Stimulated activated CD4-positive, alpha-beta T cell treated with anti-CD3 and anti-CD28 coated beads, TNF-alpha, amount 100 ng/mL, for 1 hour (primary cell): ENCODE measurements at places on chromosomes 1 and 21.

GRCh38 chr21:42900446-42900845 is 7.3 kb downstream of the NDUFV3 start:
- no peak for DNase-seq

GRCh38 chr1:6392809-6393399 is 663 bp downstream of the ACOT7 start:
- no peak for DNase-seq

DNA sequence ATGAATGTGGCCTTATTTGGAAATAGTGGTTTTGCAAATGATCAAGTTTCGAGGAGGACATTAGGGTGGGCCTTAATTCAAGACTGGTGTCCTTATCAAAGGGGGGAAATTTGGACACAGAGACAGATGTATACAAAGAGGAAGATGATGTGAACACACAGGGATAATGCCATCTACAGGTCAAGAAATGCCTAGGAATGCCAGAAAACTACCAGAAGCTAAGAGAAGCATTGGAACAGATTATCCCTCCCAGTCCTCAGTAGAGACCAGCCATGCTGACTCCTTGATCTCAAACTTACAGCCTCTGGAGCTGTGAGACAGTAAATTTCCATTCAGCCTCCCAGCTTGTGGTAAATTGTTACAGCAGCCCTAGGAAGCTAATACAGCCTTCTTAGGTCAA is 151.4 kb downstream of the PTGER3 start:
- DNase-seq = no peak

- DNase-seq = no peak
Observed at GRCh38 chr1:23978805-23979204, 1.3 kb downstream of the SRSF10 start.

GRCh38 chr1:230144010-230144614 is 77.1 kb downstream of the GALNT2 start:
- no peak for DNase-seq

GRCh38 chr1:203744075-203744972 is 20.7 kb upstream of the LAX1 start:
- DNase-seq = no peak
